NCI-H2081 (cell line): ENCODE measurements at places on chromosomes 2 and 18.

GRCh38 chr2:181250691-181251090, 206.5 kb upstream of the ITGA4 start:
- DNase-seq = no peak

DNA sequence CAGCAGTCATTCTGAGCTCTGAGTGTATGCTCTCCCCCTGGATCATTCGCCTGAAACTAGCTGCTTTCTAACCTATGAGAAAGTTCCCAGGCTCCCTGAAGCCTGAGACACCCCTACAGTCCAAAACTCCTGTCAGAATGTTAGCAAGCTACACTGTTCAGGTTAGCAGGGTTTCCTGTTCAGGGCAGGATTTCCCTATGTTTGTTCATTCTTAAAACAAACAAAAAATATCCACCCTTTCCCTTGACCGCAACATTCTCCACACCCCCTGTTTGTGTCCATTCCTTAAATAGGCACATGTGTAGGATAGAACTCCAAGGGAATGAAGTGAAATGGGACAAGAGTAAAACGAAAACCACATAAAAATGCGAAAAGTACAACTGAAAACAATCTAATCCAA, 83.1 kb downstream of the KLF7 start:
- DNase-seq = no peak

DNA sequence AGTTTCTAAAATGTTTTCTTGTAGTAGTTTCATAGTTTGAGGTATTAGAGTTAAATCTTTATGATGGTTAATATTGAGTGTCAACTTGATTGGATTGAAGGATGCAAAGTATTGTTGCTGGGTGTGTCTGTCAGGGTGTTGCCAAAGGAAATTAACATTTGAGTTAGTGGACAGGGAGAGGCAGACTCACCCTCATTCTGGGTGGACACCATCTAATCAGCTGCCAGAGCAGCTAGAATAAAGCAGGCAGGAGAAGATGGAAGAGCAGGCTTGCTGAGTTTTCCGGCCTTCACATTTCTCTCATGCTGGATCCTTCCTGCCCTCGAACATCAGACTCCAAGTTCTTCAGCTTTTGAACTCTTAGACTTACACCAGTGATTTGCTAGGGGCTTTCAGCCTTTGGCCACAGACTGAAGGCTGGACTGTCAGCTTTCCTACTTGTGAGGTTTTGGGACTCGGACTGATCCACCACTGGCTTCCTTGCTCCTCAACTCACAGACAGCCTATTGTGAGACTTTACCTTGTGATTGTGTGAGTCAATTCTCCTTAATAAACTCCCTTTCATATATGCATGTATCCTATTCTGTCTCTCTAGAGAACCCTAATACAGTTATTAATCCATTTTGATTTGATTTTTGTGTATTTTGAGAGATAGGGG, 56.8 kb upstream of the STK39 start:
- DNase-seq = no peak

DNA sequence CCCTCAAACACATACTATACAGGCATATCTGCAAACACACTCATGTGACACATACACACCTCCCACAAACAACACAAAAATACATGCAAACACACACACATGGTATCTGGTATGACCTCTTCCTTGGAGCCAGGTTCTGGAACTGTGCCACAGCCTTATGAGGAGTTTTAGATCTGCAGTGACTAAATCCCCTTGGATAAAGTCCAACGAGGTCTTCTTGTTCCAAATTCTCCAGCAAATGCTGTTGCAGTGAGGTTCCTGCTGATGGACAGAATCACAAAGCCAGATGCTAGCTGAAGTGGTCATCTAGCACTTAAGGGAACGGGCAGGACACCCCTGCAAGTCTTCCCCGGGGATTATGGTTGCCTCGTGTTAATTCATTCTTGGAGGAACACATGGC, 54.5 kb upstream of the DAPL1 start:
- no peak for DNase-seq

DNA sequence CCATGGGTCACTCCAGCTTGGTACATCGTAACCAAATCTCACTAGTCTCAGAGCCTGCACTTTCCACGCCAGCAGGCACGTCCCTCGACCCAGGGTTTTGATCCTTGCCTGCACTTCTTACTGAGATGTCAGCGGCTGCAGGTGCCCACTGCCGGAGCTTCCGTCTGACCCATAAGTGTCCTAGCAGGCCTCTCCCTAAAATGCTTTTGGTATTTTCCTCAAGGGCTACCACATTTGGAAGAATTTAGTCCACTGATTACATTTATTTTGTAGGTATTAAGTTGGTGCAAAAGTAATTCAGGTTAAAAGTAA, 175.0 kb upstream of the FBXO11 start:
- DNase-seq = no peak

- no peak for DNase-seq
Observed at GRCh38 chr2:156343940-156344301, 11.4 kb upstream of the NR4A2 start.

- DNase-seq = no peak
Observed at GRCh38 chr2:77922567-77922966, 400.4 kb upstream of the LRRTM4 start.

- DNase-seq = no peak
Observed at GRCh38 chr2:130836501-130837174, at the start of gene ARHGEF4. ARHGEF4 (plus strand) TSS chr2:130836914; CDS start chr2:130836954, 40 bp downstream.

- no peak for DNase-seq
Observed at GRCh38 chr18:74172697-74173433, 24.5 kb downstream of the TIMM21 start.

DNA sequence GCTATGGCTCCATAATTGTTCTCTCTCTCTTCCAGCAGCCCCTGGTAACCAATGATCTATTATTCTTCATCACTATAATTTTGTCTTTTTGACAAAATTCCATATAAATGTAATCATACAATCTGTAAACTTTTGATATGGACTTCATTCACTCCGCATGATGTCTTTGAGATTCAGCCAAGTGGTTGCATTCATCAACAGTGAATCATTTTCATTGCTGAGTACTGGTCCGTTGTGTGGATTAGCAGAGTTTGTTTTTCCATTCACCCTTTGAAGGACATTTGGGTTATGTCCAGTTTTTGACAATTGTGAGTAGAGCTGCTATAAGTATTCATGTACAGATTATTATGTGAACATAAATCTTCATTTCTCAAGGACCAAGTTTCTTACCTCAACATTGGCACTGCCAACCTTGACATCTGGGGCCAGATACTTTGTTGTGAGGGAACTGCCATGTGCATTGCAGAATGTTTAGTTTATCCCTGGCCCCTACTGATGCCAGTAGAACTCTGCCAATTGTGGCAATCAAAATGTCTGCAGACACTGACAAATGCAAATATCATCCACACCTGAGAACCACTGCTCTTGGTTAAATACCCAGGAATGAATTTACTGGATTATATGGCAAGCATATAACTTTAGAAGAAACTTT, 48.4 kb upstream of the BCL2L11 start:
- DNase-seq = no peak

DNA sequence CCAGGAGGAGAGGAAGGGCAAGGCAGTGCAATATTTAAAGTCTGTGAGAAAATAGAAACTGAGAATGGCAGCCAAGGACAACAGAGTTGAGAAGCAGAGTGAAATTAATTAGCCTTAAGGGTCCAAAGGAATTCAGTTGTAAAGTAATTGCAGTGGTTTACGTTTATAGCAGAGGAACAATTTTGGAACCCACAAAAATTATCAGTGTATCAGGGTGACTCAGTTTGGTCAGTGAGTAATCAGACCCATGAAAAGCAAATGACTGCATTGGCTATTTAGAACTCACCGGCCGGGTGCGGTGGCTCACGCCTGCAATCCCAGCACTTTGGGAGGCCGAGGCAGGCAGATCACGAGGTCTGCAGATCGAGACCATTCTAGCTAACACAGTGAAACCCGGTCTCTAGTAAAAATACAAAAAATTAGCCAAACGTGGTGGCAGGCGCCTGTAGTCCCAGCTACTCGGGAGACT, 245.8 kb upstream of the SLC39A10 start:
- no peak for DNase-seq

DNA sequence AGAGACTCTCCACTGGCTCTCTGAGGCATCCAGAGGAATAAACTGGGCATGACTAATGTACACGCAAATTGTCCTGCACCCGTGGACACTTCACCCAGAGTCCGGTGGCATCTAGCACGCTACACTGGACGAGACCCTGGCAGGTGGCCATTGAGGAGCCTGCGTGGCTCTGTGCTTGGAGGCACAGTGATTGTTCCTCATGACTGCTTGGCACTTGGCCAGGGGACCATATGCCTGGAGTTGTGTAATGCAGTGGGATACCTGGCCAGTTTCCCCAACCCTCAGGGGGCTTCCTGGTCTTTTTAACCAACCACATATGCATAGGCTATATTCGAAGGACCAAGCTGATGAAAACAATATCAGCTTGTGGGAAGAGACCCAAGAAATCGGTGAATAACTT, 66.6 kb downstream of the MTCL1 start:
- peak; percentile 29 for DNase-seq

- DNase-seq = no peak
Observed at GRCh38 chr18:50193796-50194630, 934 bp downstream of the MYO5B start.

GRCh38 chr2:85854166-85854509, 34.7 kb downstream of the ST3GAL5 start:
- no peak for DNase-seq

- peak; percentile 51 for DNase-seq
Observed at GRCh38 chr2:156589381-156590079, 153.4 kb downstream of the GPD2 start.

DNA sequence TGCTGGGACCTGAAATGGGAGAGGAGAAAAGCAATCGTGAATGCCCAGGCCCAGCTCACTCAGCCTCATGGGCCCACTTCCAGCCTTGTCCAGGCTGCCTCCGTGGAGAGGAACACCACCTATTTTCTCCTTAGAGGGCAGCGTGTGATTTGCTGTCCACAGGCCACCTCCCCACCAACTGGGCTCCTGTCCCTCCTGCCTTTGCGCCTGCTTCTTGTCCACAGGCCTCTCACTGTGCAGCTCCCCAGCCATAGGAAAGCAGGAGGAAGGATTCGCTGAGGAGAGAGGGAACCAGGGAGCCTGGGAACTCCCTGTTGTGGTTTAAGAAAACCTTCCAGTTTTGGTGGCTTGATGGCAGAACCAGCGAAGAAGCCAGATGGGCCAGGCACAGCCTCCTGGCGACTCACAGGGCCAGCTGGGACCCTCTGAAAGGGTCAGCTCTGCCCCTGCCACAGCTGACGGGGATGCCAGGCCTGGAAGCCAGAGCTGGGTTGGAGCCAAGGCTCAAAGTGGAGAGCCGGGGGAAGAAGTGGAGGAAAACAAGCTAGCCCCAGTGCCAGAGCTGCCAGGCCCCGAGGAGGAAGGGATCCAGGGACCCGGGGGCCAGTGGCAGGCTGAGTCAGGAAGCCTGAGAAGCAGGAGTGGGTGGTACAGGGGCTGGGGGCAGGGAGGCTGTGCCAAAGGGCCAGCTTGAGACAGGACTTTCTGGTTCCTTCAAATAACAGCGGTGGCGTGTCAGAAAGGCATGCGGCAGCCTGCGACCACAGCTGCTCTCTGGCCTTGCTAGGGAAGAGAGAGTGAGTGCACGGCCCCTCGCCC, 9.9 kb downstream of the TMBIM1 start:
- no peak for DNase-seq

GRCh38 chr18:808502-808901, 3.5 kb downstream of the YES1 start:
- DNase-seq = no peak

DNA sequence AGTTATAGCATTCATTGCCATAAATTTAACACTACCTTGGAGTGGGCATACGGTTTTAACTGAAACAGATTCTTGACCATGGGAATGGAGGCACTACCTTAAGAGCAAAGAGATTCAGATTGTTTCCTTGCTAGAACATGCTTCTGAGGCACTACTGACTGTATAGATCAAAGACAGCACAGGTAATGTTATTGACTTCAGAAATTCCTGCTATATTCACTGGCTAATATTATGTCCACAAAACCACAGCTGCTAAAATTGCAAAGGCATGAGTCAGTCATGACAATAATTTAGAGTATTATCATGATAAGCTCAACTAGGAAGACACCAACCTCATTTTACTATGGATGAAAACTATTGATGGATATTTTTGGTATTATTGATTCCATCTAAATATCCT, 39.4 kb downstream of the SLC8A1 start:
- no peak for DNase-seq

DNA sequence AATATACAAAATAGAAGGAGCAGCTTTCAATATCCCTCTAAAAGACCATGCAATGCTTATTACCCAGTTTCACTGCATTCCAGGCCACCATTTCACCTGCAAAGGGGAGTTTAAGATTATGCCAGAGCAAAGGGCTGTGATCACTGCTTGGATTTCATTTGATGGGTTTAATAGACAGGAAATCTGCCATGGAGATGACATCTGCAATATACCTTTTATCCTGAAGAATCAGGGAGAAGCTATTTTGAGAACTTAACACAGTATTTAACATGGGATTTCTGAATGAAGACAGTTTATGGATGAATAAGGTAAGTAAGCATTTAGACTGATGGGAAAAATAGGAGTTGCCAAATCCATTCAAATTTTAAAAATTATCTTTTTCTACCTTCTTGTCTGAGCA, 303.0 kb upstream of the SLC8A1 start:
- DNase-seq = no peak

DNA sequence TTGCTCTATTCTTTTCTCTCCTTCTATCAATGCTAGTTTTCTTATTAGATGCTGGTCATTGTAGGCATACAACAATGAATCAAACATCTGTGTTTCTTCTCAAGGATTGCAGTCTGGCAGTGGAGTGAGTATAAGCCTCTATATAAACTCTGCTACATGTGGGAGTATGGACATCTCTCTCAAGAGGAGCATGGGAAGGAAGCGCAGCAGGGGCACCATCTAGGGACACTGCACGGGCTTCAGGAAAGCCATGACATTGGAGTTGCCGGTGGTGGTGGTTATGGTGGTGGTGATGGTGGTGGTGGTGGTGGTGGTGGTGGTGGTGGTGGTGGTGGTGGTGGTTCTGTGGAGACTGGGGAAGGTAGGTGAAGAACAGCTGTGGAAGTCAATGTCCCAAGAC, 462.6 kb downstream of the RNF144A start:
- no peak for DNase-seq

DNA sequence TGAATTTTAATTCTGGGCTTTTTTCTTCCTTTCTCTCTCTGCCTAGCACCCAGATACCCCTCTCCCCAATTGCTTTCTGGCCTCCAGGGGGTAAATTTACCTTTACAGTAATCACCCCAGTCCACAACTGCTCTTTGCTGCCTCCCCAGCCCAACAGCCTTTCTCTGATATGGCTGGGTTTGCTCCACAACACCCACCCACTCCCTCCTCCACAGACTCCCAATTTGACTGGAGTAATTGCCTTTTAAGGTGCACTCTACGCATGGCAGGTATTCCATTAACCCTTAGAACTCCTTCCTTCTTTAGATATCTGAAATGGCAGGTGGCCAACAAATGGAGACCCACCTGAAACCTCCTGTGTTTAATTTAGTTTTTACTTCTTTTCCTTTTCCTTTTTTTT, 3.6 kb downstream of the CELF4 start:
- DNase-seq = no peak

GRCh38 chr18:10336749-10337350, 117.6 kb upstream of the APCDD1 start:
- no peak for DNase-seq

- no peak for DNase-seq
Observed at GRCh38 chr18:41940506-41941215, 14.4 kb upstream of the PIK3C3 start.

- DNase-seq = no peak
Observed at GRCh38 chr18:61096226-61096625, 237.0 kb upstream of the CDH20 start.
